ENCODE measurements at places on chromosomes 5 and 9.

GRCh38 chr9:107299437-107299836 lies 16.4 kb downstream of the RAD23B start:
- DNase-seq = no peak

GRCh38 chr5:102536323-102536928 lies 37.6 kb upstream of the SLCO6A1 start:
- DNase-seq = no peak

DNA sequence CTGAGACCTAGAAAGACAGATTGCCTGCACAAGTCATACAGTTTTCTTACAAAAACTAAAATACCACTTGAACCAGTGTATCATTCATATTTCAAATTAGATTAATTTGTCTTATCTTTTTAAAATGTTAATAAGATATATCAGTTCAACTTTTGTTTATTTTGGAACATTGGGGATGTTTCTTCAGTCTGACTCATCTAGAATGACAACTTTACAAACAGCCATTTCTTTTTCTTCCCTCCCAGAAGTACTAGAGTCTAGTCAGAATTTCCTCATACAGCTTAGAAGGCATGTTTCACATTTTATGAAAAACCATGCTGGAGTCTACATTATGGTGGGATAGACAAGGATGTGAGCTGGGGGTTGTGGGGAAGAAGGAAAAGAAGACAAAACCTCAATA lies 262.5 kb downstream of the NFIB start:
- no peak for DNase-seq

- no peak for DNase-seq
These were observed 216.1 kb downstream of the MEF2C start for GRCh38 chr5:88666761-88667495.

DNA sequence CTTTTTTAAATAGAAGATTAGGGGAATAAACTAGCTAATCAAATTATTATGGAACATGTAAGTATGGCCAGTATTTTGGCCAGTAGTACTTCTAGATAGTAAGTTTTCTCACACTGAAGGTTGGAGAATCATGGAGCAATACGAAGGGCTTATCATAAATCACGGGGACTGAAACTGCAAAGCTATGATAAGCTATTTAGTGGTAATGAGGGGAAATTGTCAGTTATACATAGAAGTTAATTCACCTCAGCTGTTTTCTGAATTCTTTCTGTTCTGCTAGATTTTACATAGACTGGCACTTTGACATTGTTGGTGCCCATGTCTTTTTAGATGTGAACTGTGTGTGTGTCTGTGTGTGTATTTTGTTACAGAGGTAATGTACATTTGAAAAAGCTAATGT lies 34.5 kb upstream of the FAM151B start:
- DNase-seq = no peak

DNA sequence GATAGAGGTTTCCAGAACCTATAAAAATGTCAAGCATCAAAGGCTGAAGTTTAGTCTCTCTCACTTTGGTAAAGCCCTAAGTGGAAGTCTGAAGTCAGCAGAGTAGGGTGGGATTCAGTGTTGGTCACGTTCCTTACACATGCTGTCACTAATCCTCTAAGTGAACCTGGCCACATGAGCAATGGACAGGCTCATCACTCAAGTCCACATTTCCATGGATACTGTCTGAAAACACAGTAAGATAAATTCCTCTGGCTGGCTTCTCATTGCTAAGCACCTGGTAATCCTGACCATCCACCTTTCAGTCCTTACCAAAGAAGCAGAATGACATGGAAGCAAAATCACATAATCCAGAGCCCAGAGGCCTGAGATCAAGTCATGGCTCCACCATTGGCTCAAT lies 43.8 kb downstream of the GNA14 start:
- no peak for DNase-seq

DNA sequence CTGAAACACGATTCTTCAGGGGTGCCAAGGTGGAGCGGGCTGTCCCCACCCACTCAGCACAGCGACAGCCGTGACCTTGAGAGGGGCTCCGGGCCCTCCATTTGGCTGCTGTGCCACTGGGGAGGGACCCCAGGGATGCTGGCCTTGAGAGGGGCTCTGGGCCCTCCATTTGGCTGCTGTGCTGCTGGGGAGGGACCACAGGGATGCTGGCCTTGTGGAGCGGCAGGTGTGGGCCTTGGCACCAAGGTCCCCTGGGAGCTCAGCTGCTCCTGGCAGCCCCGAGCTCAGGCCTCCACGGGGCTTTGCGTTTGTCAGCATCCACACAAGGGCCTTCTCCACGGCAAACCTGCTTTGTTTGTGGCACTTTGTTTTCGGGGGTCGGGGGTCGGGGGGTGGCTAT lies 137.6 kb upstream of the LPCAT1 start:
- no peak for DNase-seq

DNA sequence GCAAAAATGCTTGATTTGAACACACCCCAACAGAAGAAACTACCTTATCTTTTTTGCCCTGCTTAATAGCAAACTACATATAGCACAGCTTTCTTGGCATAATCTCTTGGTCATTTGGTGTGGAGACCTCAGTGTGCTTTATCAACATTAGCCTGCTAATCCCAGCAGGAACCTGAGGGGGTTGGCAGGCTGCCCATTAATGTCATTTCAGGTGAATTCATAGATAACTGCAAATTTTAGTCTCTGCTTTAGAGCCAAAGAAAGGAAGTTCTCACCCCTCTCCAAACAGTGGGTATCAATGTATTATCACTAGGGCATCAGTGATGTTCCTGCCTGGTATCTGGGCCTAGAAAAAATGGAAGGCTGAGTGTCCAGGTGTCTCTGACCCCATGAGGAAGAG lies 489.0 kb downstream of the NTRK2 start:
- no peak for DNase-seq

DNA sequence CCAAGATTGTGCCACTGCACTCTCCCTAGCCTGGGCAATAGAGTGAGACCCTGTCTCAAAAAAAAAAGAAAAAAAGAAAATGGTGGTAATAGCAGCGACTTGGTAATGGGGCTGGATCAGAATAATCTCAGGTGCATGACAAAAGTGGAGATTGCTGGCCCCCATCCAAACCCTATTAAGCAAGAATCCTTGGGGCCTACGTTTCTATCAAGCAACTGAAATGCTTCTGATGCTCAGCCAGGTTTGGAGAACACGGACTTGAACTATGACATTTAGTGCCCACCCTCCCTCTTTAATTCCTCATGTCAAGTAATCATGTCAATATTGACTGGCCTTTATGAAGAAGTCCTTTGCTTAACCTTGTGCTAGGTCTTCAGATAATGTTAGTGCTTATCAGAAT lies 6.6 kb downstream of the C5orf52 start:
- no peak for DNase-seq

DNA sequence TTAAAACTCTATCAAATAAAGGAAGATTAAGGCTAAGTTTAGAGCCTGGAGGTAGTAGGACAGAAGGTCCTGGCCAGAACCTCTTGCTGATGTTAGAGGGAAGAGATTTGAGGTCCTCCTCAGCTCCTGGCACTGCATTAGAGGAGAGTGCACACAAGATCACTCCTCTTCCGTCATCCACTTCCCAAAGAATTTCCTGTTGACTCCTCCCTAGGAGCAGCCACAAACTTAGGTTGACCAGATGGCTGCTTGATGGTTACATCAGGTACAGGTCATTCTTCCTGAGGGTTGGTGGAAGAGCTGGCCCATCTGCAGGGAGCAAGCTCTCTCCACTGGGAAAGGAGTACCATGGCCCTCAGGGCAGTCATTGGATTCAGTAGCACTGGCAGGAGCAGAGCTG lies 93.9 kb upstream of the IL33 start:
- DNase-seq = no peak

DNA sequence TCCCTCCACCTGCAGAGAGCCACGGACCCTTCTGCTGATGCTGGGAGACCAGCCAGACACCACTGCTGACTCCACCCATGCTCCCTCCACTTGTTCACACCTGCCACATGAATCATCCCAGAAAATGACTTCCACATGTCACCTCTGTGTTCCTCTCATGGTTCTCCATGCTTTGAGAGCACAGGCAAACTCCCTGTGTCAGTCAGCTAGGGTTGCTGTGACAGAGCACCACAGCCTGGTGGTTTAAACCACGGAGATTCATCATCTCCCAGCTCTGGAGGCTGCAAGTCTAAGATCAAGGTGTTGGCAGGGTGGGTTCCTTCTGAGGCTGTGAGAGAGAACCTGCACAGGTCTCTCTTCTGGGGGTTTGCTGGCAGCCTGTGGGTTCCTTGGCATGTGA lies 381.4 kb downstream of the GADD45G start:
- DNase-seq = no peak

DNA sequence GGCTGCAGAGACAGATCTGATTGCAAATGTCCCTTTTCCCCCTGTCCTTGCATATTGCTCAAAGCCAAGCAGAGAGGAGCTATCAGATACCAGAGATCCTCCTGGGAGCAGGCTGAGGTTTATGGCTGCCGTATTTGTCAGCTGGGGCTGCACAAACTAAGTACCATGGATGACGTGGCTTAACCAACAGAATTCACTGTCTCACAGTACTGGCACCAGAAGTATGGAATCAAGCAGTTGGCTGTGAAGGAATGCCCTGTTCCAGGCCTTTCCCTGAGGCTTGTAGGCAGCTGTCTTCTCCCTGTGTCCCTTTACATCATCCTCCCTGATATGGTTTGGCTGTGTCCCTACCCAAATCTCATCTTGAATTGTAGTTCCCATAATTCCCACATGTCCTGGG lies 2.6 kb downstream of the CFAP90 start:
- DNase-seq = no peak

DNA sequence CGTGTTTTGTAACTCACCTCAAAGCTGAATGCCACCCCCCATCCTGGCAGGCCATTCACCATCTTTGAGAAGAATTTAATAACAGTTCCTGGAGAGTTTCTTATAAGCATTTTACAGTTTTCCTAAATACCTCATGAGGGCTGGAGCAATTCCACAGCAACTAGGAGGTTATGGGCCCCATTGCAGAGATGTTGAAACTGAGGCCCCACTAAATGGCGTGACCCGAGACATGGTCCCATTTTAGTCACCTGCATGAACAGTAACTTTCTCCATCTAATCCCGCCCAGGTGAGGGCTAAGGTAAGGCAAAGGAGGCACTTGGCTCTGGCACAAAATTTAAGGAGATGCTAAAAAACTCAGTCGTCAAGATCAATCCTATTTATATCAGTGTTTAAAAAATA lies 77.5 kb downstream of the PPARGC1B start:
- DNase-seq = no peak

DNA sequence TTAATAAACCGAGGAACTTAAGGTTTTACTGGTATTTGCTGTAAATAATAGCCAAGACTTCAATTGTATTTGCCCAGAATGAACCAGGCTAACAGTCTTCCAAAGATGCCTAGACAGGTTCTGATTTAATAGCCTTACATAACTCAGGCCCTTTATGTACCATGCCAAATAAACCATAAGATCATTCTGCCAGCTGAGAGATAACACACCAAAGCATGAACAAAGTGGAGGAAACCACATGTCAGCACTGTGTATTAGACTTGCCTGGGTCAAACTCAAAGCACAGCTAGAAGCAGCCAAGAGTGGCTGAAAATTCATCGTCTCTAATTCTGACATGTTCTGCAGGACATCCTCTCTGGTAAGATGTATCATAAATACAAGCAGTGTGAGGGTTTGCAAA lies 319.3 kb upstream of the ZNF608 start:
- DNase-seq = no peak

GRCh38 chr5:32753051-32753450 lies 41.9 kb downstream of the NPR3 start:
- no peak for DNase-seq

DNA sequence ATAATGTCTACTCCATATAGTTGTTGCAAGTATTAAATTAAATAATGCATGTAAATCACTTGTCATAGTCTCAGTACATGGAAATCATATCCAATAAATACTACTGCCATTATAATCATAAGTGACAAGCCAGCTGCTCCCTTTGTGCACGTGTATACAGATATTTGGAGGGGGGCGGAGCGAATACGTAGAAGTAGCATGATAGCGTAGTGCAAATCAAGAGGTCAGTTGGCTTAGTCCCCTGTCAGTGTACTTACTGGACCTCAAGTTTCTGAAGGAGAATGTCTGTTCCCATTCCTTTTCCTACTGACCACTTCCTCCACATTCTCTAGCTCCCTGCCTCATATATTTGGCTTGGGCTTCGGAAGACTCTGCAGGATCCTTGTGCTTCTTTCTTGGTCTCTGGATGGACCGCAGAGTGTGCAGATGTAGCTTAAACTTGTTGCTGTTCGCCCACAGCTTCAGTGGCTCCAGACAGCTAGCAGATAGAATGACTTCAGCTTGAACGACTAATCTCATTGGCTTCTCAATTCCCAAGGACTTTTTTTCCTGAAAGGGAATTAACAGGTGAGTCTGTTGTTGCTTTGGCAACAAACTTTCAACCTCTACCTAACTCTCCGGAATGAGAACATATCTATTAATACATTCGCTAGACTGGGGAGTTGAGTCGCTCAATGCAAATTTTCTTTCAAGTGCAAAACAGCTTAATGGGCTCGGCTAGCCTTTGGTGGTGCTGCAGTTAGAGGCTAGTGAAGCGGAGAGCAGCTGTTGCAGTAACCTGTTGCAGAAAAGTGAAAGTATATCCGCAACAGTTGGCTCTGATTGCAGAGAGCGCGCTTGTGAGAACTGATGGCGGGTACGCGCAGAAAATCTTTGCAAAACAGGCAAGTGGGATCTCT lies at the start of gene PCDHB1:
PCDHB1 (plus strand) TSS at position 753 of the 899 bp plus-strand sequence; CDS start at position 850, 97 bp downstream.
- DNase-seq = no peak

- no peak for DNase-seq
These were observed 68.9 kb upstream of the EQTN start for GRCh38 chr9:27365707-27366376.

- DNase-seq = no peak
These were observed 11.7 kb downstream of the VCP start for GRCh38 chr9:35060548-35061207.

DNA sequence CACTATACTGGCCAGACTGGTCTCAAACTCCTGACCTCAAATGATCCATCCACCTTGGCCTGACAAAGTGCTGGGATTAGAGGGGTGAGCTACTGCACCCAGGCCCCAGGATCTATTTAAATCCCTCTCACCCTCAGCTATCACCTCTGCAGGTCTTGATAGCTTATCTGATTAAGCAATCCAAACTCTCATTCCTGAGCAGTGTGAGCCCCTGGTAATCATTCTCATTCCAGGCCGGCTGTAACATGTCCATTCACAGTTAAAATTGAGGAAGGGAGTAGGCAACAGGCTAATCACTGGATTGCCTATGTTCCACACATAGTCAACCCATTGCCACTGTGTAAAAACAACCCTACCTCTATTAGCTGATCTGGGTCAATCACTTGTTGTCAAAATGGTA lies 111.1 kb downstream of the AGTPBP1 start:
- no peak for DNase-seq

- no peak for DNase-seq
These were observed 23.6 kb upstream of the PDE4D start for GRCh38 chr5:59917121-59917520.

All from activated CD4-positive, alpha-beta T cell treated with anti-CD3 and anti-CD28 coated beads for 1 hour (primary cell).